ENCODE measurements at places on chromosomes 6 and 20.

GRCh38 chr6:37061157-37061804, 55.8 kb downstream of the FGD2 start:
- no peak for DNase-seq

DNA sequence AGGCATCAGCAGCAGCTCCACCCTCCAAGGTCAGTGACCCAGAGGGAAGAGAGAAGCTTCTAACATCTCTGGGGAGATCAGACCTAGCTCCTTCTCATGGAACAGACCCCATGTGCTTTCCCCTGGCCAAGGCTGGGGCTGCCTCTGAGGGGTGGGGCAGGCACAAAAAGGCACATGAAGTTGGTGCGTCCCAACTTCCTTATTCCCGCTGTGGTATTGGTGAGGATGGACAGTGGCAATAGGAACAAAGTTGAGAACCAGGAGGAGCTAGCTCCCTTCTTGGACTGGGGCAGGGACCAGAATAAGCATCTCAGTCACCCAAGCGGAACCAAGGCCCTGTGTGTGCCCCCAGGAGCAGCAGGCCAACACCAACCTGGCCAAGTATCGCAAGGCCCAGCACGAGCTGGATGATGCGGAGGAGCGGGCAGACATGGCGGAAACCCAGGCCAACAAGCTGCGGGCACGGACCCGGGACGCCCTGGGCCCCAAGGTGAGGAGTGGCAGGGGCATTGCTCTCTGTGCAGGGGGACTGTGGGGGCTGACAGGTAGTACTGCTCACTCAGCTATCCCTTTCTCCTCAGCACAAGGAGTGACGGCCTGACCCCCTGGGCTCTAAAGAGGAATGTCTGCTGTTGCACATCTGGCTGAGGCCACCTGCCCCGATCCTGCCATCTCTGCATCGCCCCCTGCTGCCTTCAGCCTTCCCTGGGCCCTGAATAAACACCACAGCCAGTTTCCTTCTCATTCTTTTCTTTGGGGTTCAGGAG, 46.1 kb downstream of the MYH7B start:
- no peak for DNase-seq

DNA sequence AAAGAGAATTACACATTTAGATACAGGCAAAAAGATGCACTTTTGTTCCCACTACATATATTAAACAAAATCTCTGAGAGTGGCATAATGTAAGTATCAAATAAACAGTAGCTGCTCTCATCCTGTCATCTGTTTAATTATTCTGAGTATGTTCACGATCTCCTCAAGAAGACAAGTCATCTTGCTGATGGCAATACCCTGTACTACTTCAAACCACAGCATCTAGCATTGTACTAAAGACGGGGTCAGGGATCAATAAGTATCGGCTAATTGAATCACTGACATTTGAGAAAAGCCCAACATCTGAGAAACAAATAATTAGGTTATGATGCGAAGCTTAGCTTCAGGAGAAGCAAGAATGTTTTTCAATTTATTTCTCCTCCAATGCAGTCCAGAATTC, 175.1 kb downstream of the PTPRK start:
- no peak for DNase-seq

DNA sequence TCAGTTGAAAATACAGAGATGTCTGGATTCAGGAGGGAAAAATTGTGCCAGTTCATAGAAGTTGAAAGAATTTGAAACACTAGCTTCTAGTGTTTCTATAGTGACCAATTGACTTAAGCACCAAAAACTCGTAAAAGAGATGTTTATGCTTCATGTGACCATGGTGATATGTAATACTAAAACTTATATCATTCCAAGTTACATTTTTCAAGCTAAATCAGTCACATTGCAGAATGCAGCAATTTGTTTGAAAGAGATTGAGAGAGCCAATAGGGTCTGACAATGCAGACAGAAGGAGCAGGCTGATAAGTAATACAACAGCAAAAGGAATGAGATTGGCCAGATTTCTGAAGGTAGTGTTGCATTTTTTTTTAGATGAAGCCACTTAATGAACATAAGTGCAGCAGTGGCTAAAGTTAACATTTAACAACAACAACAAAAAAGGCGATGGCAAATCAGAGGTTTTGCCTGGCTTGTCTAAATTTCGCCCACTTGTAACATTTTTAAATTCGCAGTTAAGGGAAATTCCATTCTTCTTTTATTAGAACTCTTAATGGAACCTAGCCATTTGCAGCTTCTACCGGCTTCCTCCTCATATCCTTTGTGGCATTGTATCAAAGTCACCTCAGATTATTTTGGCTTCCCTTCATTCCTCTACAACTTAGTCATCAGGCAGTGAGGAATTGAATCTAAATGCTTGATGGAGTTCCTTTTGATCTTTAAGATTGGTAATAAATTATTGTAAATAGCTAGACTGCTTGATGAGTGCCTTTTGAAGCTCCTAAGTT, 484.0 kb upstream of the SOX4 start:
- no peak for DNase-seq

DNA sequence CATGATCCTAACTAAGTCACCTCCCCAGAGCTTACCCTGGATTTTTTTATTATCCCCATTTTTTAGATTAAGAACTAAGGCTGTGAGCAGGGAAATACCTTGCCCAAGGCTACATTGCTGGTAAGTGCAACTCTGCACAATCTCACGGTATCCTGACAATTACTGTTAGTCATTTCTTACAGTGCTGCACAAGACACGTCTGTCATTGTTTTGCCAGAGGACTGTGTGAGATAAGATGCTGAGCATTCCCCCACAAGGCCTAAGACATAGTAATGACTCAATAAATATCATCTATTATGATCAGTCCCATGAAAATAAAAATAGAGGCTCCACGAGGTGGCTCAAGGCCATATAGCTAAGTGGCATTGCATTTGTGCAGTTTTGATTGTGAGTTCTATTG, 21.0 kb downstream of the PFDN4 start:
- no peak for DNase-seq

GRCh38 chr6:40780637-40781036, 193.5 kb upstream of the LRFN2 start:
- no peak for DNase-seq

- DNase-seq = no peak
Measured at GRCh38 chr20:40894237-40894630, 134.4 kb upstream of the TOP1 start.
